AG10803 (cell line): ENCODE measurements at places on chromosomes 12 and 14.
A peak's percentile ranks its signal among the peaks of the same experiment; 100 is the strongest.

DNA sequence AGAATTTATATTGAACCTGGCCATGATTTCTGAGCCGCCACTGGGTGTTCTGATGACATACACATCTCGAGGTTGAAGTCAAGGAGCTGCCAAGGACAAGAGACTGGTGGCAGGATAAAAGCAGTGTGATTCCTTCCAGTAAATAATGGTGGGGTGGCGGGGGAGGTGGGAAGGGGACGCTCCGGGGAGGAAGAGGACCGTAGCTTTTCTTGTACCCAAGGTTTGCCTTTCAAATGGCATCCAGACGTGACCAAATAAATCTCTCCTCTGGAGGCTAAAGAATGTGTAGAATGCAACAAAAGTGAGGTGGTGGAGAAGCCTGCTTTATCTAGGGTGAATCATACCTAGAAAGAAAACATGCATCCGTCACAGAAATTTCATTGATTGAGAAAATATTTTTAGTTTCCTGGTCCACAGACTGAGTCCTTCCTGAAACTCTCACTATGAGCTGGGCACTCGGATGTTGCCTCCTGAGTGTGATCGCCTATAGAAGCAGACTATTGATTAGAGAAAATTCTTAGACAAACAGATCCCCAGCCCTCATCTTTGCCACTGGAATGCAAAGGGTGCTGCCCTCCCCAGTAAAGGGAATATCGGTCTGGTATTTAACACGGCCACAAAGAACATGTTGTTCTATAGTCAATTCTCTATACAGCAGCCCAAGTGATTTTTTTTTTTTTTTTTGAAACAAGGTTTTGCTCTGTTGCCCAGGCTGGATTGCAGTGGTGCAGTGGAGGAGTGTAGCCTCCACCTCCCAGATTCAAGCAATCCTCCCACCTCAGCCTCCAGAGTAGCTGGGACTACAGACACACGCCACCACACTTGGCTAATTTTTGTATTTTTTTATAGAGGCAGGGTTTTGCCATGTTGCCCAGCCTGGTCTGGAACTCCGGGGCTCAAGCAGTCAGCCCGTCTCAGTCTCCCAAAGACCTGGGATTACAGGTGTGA, 112.1 kb downstream of the DPF3 start:
- DNase-seq, result peak; percentile 84

DNA sequence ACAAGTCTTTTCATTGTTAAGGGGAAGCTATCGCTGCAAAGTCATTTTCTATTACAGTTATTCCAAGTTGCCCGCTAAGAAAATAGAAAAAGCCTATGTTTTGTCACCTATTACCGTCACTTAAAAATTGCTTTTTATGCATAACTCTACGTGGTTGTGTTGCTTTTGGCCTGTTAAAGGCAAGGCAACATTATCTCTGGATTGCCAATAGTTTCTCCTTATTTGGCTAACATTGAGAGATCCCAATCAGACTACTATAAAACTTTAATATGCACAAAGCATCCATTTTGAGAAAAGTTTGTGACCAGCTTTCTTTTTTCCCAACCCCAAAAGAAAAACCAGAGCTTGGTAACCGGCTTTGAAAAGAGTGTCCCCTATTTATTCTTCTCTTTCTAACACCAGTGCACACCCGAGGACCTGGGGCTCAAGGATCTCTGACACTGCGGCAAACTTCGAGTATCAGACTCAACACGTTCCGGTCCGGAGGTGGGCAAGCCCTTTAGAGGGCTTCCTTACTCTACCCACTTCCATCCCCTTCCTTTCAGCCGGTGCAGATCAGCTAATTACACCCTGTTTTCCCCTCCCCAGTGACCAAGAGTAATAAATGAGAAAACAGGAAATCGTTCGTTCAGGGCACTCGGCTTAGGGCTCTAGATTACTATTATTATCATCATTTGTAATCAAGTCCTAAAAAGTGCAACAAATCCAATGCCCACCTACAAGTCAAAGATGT, 1.2 kb downstream of the PPP1R12A start:
- DNase-seq, result peak; percentile 11

- DNase-seq, result no peak
Measured at GRCh38 chr14:76212242-76212641, 60.5 kb downstream of the GPATCH2L start.

DNA sequence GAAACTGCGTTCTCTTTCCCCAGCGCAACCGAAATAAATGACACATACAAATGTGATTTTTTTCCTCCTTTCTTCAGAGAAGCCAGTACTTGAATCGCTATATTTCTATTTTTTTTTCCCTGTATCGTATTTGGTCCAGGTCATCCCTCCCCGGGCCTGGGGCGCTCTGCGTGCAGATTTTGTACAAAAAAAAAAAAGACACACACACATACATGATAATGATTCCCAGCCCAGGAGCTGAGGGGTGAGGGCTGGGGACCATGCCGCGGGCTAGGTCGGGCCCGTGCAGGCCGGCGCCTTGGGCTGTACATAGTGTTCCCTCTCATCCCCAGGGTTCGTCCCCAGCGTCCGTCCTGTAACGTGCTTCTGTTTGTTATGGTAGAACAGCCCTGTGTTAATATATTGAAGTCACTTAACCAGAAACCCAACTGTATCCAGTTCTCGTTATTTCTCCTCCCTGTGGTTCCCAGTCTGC, 3.0 kb downstream of the HOXC9 start:
- no peak for DNase-seq

GRCh38 chr14:68585690-68586089, 207.2 kb downstream of the ZFP36L1 start:
- DNase-seq, result peak; percentile 92

DNA sequence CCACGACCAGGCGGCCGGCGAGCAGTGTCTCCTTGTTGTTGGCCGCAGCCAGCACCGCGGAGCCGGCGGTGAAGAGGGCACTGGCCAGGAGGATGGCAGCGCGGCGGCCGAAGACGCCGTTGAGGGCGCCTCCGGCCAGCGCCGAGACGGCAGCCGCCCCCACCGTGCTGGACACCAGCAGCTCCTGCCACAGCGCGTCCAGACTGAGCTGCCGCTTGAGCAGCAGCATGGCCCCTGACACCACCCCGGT, 691 bp downstream of the SLC2A13 start:
- DNase-seq, result peak; percentile 27

DNA sequence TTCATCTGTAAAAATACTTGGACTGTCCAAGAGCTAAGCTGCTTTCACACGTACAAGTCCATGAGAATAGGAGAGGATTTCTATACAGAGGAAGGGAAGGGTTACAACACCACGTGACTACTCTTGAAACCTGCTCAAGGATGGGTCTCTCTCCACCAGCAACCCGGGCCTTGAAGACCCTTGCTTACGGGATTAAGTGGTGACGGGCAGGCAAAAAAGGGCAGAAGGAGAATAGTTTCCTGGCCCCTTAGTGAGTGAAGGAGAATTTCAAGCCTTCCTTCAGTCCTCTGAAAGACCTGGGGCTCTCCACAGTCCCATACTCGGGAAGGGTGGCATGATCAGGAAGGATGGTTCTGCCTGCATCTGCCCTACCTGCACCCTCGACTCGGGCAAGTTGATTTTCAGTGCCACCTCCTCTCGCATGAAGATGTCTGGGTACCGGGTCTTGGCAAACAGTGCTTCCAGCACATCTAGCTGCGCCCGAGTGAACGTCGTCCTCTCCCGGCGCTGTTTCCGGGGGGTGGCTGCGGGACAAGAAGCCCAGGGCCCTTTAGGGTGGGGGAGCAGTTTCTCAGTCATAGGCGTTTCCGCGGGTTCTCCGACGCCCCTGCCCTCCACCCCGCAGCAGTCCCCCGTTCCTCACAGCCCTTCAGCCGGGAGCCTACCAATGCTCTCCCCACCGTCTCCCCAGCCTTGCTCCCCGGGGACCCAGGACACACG, 6.3 kb downstream of the OTX2 start:
- no peak for DNase-seq

- no peak for DNase-seq
Measured at GRCh38 chr12:6775185-6776174, 3.2 kb downstream of the LAG3 start.

DNA sequence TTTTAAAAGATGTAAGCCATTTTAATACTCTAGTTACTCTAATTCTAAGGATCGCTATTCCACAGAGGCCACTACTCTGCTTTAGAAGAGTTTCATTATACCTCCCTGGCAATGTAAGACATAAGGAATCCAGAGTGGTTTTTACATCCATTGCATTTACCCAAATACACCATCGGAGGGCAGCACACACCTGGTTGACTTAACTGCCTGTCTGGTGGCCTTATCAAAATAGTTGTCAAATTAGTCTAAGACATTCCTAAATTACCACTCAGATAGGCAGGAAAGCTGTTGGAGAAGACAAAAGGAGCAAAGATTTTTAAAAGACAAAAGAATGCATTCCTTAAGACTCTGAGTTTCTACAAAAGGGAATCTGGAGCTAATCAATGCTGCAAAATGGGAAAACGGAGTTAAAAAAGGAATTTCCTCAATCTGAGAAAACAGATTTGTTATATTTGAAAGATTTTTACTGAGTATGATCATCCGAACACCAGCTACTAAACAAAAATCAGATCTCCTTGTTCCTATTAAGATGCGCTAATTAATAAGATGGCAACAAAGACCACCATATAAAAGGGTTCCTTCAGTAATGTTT, 33.8 kb upstream of the FGD4 start:
- DNase-seq, result peak; percentile 76

DNA sequence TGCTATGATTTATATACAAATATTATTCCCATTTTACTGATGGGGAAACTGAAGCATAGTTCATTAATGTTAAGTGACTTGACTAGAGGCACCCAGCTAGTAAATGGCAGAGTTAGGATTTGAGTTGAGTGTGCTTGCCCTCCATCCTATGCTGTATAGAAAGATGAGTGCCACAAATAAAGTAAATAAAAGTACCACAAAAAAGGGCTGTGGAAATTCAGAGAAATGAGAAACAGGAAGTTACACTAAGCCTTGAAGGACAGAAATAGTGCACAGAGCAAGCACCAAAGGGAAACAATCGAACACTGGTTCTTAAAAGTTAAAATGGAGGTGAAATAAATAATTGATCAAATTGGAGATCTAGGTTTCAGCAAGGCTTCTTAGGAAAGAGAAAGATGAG, 9.2 kb upstream of the ABCD2 start:
- no peak for DNase-seq

DNA sequence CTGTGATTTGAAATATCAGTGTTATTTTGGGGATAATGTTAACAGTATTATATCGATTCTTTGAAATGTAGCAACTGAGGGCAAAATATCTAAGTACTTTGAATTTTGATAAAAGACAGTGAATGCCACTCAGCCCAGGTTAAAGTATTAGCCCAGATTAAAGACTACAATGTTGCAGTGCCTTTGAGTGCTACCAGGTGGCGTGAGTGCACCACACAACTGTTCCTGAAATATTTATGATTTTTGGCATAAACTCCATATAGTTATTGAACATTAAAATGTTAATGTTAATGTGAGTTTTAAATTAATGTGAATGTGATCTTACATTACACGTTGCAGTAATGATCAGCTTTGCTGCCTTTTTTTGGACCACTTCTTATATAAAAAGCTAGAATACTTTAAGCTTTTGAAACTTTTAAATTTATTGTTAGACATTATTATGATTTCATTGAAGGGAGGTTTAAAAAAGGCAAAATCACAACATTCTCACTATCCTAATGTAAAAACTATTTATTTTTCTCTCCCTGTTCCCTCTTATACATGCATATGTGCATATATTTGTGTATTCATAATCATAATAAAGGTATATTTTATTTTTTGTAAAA, 22.5 kb downstream of the MRPS35 start:
- DNase-seq, result peak; percentile 34

GRCh38 chr12:98532687-98533304, 17.4 kb downstream of the TMPO start:
- DNase-seq, result peak; percentile 59

- peak; percentile 87 for DNase-seq
Measured at GRCh38 chr12:93793983-93794382, 116.8 kb downstream of the CRADD start.

DNA sequence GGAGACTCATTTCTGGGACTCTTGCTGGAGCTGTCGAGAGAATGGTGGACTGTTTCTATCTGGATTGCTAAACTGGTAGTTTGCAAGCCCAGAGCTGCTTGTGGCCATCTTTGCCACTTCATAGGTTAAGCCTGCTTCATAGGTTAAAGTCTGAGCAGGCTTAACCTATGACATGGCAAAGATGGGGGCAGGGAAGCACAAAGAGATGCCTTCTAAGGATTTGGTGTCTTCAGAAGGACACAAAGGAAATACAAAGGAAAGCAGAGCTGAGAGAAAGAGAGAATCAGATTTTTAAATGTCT, 78.4 kb upstream of the MAX start:
- no peak for DNase-seq

- DNase-seq, result peak; percentile 12
Measured at GRCh38 chr14:80523518-80524117, 312.3 kb upstream of the DIO2 start.

DNA sequence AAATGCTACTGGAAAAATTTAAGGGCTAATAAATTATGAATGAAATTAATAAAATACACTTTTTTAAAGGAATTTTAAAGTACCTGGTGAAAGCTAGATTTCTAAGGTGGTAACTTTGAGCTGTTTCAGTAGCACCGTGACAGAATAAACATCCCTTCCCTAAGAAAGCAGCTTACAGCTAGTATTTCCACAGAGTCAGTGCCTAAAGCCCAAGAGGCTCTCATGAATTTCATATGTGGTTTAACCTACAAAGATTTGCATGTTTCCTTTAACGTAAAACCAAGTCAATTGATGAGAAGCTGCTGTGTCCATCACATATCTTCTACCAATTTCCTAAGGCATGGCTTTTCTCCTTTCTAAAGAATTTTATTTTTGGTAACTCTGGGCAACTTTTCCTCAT, 56.8 kb downstream of the IFNG start:
- no peak for DNase-seq

DNA sequence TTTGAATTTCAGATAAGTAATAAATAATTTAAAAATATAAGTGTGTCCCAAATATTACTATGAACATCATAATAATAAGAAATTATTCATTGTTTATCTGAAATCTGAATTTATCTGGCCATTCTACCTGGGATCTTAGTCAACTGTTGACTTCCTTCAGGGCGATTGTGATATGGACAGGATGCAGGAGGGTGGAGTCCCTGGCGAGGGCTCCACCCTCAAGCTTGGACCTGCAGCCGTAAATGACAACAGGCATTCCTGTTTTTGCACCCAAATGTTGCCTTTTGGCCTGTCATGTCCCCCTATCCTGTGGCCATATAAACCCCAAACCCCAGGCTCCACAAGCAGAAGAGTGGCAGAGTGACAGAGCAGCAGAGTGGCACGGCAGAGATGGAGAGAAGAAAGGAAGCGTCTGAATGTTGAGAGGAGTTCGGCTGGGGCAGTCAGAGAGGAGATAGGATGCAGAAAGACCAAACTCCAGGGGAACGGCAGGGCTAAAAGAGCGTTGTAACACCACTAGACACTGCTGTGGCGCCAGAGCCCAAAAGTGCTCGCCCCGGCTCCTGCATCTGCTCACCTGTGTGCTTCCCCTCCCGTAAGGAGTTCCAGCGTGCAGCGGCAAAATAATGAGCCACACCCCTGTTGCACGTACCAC, 39.4 kb upstream of the FUT8 start:
- no peak for DNase-seq

GRCh38 chr14:94462219-94462551, 9.6 kb upstream of the SERPINA11 start:
- DNase-seq, result no peak
